Lower leg skin (tissue), 4 donors: ENCODE measurements at places on chromosomes 1 and 21.
A peak's percentile ranks its signal among the peaks of the same experiment; 100 is the strongest.

DNA sequence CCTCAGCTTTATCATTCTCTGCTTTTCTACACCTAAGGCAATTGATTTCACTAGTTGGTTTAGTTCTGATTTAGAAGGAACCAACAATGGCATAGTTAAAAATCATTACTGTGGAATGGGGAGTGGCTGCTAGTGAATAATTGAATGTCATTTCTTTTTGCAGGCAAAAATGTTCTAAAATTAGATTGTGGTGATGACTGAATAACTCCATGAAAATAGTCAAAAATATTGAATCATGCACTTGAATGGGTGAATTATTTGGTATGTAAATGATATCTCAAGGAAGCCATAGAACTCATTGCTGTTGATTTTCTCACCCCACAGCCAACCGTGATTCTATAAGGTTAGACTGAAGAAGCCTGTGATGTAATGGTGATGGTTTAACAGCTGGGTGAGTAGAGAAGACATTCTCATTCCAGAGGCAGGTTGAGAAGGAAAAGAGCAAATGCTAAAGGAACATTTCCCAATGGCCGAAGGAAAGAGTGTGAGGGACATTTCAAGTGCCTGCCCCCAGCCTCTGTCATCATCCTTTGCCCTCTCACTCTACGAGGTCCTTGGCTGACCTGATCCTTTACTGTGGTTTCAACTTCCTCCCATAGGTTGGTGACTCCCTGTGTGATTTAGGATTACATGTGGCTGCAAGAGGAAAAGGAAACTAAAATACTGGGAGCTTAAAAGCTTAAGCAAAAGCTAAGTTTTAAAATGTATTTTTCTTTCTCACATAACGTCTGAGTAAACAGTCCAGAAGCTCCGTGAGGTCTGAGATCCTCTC lies 12.5 kb downstream of the OVAAL start:
- no peak for DNase-seq

GRCh38 chr1:20511518-20512428 lies 3.8 kb upstream of the MUL1 start:
- DNase-seq: no peak

- DNase-seq: no peak
Observed at GRCh38 chr21:32803651-32804050, 32.1 kb upstream of the PAXBP1 start.

- DNase-seq: no peak
Observed at GRCh38 chr1:200969726-200970561, 53.6 kb downstream of the KIF21B start.

- DNase-seq: no peak
Observed at GRCh38 chr1:55617288-55617982, 402.3 kb upstream of the USP24 start.

- DNase-seq: no peak
Observed at GRCh38 chr21:28916150-28916893, 76.4 kb downstream of the LTN1 start.

GRCh38 chr1:218565377-218565776 lies 220.2 kb downstream of the TGFB2 start:
- no peak for DNase-seq

DNA sequence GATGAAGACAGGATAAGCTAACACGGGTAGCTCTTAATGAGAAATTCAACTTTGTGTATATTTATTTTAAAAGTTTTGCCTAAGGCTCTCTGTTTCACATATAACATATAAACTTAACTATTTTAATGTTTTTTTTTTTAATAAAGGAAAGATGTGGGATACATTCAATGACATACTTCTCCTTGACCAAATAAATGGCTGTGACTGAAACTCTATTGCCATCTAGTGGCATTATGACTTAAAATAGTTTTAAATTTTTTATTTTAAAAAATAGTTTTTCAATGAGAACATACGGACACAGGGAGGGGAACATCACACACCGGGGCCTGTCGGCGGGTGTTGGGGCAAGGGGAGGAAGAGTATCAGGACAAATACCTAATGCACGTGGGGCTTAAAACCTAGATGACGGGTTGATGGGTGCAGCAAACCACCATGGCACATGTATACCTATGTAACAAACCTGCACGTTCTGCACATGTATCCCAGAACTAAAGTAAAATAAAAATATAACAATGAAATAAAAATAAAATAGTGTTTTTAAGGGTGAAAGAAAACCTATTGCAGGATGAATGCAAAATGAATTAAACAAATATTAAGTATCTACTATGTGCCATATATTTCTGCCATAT lies 83.4 kb downstream of the LYST start:
- no peak for DNase-seq

DNA sequence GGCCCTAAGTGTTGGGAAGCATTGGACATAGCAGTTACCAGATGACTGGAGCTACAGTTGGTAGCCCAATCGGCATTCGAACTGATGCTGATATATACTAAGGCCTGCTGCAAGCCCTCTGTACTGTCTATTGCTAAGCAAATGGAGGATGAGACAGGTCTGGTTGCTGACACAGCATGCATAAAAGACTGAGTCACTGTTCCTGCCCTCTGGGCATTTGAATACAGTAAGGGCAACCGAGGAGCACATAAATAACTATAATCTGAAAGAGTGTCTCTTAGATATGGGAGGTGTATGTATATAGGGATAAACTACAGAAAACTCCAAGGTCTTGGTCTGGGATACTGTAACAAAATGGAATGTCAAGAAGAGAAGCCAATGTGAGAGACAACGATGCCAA lies 16.8 kb upstream of the MARK1 start:
- no peak for DNase-seq

DNA sequence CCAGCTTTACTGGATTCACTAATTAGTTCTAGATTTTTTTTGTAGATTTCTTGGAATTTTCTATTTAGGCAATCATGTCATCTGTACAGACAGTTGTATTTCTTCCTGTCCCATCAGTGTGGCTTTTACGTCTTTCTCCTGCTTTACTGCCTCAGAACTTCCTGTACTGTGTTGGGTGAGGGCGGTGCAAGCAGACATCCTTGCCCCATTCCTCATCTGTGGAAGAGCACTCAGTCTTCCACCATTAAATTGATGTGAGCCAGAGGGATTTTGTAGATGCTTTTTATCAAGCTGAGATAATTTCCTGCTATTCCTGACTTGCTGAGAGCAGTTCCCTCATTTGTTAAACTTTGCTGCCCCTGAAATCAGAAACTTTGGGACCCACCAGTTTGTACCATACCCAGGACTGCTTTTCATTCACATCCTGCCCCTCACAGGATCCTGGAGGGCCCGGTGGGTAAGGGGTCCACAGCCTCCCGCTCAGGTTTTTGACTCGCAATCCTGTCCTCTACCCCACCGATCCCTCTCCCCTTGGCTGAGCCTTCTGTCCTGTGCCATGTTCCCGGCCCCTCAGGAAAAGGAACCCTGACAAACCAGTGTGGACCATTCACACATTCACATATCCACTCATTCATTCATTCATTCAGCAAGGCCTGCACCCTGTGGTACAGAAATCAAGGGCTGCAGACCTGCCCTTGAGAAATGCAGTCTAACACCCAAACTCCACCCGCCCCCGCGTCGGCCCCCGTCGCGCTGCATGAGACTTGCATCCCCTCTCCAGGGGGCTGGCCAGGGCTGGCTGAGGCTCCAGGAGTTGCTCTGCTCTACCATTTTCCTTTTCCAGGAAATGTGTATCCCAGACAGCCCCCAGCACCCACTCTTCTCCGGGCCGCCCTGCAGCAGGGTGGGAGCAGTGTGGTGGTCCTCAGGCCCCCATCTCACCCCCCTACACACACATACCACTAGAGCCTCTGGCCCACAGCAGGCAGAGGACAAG lies 246.5 kb upstream of the VAMP3 start:
- no peak for DNase-seq

DNA sequence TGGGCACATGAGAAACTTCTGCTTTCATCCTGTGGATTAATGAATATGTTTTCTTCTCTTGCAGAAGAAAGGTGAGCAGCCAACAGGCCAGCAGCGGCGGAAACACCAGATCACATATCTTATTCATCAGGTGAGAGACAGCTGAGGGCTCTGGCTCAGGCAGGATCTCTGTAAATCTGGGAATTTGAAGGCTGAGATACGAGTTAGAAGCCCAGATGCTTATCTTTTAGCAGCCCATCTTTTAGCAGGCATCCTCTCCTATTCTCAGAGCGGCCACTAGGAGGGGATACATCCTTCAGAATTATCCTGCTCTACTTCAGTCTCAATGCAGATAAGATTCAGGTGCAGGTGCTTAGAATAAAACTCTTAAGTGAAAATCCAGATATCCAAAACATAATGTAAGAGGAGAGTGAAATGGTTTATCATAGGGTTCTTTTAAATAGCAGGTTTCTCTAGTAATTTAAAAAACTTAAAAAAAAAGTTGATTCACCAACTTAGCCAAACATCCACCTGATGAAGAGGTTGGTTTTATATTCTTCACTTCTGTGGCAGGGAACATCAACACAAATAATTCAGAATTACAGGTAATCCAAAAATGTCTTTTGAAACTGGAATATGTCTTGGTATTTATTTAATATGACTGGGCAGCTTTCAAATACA lies 19.3 kb downstream of the SH2D2A start:
- no peak for DNase-seq

DNA sequence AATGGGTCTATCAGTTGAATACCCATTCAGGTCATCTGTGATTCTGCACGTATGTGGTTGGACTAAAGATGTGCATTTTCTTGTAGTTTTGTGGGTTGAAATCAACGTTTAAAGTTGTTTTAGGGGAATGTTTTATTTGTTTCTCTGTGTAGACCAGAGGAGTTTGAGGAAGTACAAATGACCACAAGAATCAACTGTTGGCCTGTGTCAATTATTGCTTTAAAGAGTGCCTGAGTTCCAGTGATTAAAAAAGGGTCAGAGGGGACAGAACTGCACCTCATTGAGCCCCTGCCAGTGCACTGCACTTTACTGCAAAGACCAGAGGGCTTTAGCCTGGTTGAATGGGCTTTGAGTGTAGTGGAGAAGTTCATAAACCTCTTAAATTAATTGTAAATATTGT lies 190.3 kb downstream of the VPS13D start:
- no peak for DNase-seq

- no peak for DNase-seq
Observed at GRCh38 chr1:3650248-3651025, 534 bp upstream of the WRAP73 start.

- no peak for DNase-seq
Observed at GRCh38 chr1:40786171-40786994, 2.8 kb downstream of the KCNQ4 start.

GRCh38 chr1:117795190-117795589 lies 134.2 kb downstream of the GDAP2 start:
- no peak for DNase-seq

GRCh38 chr21:42193721-42194120 lies 25.2 kb upstream of the ABCG1 start:
- no peak for DNase-seq

DNA sequence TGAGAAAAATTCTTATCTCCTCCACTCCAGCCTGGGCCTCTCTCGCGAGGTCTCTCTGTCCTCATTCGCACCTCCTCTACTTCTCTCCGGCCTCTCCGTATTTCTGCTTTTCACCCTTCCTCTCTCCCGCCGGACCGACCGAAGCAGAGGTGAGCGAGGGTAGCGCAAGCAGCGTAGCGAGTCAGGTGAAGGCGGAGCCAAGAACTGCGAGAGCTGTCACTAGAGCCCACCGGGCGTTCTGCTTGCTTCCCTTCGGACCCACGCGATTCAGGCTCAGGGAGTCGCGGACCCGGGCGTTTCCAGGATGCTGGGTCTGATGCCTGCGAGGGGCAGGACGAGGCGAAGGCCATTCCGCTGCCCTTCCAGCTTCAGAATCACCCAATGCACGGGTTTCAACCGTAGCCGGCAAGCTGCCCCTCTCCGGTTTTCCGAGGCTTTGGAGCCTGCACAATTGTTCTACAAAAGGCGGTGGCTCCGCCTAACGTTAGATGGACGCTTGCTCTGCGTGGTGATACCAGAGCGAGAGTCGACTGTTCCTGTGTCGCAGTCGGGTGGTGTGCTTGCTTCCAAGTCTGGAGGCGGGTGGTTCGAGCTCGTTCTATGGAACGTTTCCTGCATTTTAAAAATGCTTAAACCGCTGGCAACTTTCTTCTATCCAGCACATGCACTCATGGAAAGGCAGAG lies 310.2 kb downstream of the FAM72C start:
- no peak for DNase-seq

DNA sequence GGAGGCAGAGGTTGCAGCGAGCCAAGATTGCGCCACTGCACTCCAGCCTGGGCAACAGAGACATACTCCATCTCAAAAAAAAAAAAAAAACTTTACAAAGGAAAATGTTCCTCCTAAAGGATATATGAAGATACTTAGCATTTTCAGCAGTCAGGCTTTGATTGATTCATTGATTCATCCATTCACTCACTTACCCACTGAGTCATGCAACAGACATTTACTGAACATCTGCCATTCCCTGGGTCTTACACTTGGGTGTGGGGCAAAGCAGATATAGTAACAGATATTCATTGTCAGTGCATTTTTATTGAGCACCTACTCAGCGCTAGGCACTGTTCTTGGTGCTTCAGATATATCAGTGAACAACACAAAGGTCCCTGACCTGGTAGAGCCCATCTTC lies 5.6 kb upstream of the LACTBL1 start:
- DNase-seq: no peak

- DNase-seq: peak; percentile 96
Observed at GRCh38 chr1:150149271-150150132, at the start of gene PLEKHO1. PLEKHO1 (plus strand) TSS chr1:150149916; CDS start chr1:150150258, 342 bp downstream.

DNA sequence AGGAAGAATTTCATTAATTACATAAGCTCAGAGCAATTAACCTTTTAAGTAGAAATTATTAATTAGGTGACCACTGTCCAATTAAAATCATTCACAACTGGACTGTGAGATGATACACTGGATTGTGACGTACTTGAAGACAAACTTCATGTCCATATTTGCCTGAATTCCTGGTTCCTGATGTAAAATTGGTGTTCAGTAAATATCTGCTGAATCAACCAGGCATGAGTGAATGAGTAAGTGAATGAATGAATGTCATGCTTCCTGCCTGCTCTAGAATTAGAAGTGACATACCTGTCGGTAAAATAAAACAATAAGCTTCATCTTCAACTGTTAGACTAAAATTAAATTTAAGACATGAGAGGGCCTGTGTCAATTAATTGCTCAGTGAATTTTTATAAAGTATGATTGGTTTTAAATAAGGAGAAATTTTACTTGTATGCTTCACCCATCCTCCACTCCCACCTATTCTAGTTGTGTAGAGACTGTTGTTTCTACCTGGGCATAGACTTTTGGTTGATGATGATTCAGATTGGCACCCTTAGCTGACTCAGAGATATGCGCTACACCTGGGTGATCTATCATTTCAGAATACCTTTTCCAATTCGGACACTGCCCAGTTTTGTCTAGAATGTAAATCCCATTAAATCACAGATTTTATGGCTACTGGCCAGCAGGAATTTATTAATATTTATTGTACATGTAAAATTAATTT lies 56.9 kb upstream of the PTGS2 start:
- DNase-seq: no peak

- no peak for DNase-seq
Observed at GRCh38 chr1:232875536-232875935, 70.3 kb downstream of the MAP10 start.

- no peak for DNase-seq
Observed at GRCh38 chr1:81069856-81070255, 730.9 kb upstream of the ADGRL2 start.

DNA sequence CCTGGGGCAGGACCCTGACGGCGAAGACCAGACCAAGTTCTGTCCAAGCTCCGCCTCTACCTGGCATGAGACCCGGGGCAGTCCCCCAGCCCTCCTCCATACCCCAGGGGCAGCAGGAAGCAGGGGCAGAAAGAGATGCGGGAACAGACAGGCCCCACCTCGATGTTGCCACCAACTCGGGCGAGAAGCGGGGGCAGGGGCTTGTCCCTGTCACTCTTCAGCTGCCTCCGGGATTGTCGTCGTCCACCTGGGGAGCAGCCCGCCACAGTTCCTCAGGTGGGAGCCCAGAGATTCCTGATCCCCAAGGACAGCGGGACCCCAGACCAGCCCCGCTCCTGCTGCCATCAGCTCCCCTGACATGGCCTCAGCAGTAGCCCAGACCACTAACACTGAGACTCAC lies 54.8 kb downstream of the CHD5 start:
- DNase-seq: no peak
